NCI-H146 (cell line): ENCODE measurements at places on chromosomes 11 and 22.

DNA sequence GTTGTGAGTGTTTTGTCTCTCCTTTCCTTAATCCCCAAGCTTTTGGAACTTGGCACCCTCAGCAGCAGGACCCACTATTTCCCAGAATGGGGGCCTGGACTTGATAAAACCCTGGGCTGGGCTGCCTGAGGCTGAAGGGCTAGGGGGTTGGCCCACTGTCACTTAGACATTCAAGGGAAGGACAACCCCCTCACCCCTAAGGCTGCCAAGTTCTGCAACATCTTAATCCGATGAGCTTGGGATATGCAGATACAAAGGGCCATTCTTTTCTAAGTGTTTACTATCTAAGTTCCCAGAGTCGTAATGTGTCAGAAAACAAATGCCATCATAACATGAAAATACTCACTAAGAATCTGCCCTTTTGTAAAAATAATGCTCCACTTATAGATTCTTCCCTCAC is 42.9 kb downstream of the IRAG1 start:
- DNase-seq: no peak

- peak; percentile 28 for DNase-seq
Measured at GRCh38 chr11:20668131-20668809, 1.1 kb upstream of the NELL1 start.

DNA sequence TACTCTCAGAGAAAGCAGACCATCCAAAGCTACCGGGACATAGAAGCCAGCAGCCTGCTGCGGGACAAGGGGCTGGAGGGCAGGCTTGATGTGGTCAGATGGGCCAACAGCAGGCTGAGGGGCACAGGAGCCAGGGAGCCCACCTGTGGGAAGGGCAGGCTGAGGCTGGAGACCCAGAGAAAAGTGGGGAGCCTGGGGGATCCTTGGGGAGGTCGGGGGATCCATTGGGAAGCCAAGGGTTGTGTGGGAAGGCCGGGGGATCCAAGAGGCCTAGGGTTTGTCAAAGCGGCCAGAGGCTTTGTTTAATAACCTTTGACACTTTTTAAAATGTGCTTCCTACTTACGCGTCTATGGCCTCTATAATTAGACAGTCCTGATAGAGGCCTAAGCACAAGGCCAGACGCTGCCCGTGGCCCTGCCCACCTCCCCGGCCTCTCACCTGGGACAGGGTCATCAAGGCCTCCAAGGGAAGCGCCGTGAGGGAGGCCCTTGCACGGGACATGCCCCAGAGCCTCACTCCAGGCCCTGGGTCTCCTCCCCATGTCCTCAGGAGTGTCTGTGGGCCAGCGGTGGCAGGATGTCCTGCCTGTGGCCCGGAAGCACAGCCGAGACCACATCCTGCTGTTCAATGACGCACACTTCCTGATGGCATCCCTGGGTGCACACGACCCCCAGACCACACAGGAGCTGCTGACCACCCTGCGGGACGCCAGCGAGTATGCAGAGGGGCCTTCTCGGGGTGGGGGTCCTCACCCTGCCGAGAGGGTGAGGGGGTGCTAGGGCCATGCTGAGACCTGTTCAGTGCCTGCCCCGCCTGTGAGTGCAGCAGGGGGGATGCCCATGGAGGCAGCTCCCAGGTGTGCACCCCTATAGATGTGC is 8.6 kb upstream of the GTSE1 start:
- no peak for DNase-seq

- DNase-seq: no peak
Measured at GRCh38 chr22:50243685-50244419, 971 bp downstream of the TUBGCP6 start.

DNA sequence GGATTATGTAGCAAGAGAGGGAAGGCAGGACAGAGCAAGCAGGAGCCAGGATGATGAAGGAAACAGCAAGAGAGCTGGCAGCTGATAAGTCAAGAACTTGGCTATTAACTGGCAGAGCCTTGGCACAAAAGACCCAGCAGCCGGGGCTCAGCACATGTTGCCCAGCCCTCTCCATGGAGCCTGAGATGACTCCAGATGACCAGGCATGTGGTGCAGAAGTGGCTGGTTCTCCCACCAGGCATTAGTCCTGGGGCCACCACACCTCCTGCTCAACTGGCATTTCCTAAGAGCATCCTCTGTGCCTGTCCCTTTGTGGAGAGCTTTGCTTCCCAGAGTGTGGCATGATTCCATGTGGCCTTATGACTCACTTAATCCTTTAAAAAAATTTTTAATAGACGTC is 522.6 kb downstream of the MN1 start:
- DNase-seq: no peak

DNA sequence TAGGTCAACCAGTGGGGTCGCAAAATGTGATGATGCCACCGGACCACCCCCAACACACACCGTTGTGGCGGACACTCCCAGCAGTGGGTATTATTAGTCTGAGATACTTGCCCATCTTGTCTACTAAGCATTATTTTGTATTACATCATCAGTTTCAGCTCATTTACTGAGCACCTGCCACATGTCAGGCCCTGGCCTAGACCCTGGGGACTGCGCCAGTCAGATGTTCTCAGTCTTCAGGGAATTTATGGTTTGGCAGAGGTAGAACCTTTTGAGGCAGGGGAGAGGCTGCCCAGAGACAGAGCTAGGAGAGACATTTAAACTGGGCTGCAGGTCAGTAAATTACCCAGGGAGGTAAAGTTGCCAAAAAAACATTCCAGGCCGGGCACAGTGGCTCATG is 43.1 kb upstream of the GCAT start:
- no peak for DNase-seq

- no peak for DNase-seq
Measured at GRCh38 chr11:95585752-95586077, 203.9 kb downstream of the FAM76B start.

GRCh38 chr11:11665407-11665806 is 43.6 kb upstream of the GALNT18 start:
- DNase-seq: no peak

- peak; percentile 27 for DNase-seq
Measured at GRCh38 chr22:27405672-27406388, 395.7 kb downstream of the MN1 start.

DNA sequence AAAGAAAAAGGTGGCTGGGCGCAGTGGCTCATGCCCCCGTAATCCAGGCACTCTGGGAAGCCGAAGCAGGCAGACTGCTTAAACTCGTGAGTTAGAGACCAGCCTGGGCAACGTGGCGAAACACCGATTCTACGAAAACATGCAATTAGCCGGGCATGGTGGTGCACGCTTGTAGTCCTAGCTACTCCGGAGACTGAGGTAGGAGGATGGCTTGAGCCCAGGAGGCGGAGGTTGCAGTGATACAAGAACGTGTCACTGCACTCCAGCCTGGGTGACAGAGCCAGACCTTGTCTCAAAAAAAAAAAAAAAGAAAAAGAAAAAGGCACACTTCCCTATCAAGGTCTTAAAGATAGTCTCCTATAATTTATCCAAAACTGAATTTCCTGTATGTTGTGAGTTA is 39.4 kb downstream of the DGCR2 start:
- DNase-seq: no peak

DNA sequence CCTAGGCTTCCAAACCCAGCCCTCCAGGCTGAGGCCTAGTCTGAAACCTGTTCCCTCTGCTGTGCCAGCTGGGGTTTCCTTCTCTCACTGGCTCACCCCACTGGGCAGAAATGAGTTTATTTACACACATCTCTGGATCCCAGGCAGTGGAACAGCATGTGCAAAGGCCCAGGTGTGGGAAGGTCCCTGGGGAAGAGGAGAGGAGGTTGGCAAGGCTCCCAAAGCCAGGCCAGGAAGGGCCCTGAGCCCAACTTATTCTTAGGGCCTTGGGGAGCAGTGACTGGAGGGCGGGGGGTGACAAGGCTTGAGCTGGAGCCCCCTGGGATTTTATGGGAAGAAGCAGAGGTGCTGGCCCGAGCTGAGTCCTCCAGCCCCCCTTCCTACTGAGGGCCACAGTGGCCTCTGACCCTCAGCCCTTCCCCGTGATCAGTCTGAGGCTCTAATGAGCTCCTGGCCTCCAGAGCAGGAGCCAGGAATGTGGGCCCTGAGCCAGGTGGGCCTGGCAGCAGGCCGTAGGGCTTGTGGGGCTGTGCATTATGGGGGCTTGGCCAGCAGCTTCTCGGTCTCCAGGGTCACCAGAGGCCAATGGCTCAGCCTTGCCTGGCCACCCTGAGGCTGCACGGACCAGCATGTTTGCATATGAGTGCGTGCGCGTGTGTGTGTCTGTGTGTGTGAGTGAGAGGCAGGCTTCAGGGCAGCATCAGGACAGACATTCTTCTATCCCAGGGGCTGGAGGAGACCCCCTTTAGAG is 2.9 kb downstream of the MYO7A start:
- DNase-seq: no peak

GRCh38 chr11:66509131-66509561 is 1.3 kb upstream of the BBS1 start:
- DNase-seq: no peak

DNA sequence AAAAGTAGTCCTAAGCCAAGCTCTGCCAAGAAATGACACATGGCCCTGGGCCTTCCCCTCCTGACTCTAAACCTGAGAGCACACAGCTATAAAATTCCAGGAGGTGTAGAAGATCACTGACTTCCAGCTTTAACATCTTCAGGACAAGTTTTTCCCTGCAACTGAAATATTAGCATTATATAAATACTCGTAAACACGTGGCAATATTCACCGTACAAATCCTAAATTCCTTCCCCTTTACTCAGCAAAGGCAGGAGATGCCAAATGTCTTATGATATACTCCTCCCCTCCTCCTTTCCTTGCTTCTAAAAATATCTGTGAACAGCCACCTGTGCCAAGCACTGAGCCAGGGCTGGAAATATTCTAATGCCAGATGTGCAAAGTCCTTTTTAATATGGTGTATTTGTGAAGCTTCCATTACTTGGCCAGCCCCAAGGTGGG is 194.0 kb downstream of the LARGE1 start:
- DNase-seq: no peak

GRCh38 chr22:32862936-32863661 is 61.6 kb downstream of the TIMP3 start:
- DNase-seq: no peak

GRCh38 chr11:119169282-119169719 is 776 bp downstream of the NLRX1 start:
- no peak for DNase-seq

- no peak for DNase-seq
Measured at GRCh38 chr11:73126804-73127480, 15.2 kb downstream of the FCHSD2 start.

DNA sequence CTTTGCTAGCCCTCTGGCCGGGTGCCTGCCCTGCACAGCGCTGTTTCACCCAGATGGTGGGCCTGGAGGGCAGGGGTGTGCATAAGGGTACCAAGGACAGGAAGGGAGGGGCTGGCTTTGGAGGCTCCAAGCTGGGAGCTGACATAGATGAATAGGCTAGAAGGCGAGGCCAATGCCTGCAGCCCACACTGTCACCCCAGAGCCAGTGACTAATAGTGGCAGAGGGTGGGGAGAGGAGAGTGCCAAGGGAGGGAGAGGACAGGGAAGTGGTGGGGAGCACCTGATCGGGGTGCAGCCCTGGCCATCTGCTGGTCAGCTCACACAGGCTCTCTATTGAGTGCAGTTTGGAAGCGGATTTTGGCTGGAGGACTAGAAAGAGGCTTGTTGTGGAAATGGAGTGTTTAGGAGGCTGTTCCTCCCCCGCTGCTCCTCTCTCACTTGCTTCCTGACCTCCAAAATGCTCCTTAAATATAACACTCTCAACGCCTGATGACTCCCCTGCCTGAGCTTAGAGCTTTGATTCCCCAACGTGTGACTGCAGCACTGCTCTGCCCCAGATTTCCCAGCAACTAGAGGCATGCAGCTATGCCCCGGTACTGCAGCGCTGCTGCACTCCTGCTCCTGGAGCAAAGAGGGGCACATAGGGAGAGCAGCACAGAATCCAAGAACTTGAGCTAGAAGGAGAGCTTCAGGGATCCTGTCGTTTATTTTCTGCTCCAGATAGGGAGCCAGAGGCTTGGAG is 89.2 kb downstream of the GRAMD1B start:
- no peak for DNase-seq

DNA sequence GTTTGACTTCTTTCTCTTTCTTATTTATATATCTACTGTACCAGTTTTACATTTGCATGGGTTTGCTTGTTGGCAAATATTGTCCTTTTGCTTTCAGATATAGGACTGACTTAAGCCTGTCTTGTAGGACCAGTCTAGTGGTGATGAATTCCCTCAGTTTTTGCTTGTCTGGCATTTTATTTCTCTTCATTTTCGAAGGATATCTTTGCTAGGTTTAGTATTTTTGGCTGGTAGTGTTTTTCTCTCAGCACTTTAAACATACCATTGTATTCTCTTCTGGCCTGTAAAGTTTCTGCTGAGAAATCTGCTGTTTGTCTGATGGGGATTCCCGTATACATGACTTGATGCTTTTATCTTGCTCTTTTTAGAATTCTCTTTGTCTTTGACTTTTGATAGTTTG is 14.2 kb upstream of the ZBED5 start:
- no peak for DNase-seq

DNA sequence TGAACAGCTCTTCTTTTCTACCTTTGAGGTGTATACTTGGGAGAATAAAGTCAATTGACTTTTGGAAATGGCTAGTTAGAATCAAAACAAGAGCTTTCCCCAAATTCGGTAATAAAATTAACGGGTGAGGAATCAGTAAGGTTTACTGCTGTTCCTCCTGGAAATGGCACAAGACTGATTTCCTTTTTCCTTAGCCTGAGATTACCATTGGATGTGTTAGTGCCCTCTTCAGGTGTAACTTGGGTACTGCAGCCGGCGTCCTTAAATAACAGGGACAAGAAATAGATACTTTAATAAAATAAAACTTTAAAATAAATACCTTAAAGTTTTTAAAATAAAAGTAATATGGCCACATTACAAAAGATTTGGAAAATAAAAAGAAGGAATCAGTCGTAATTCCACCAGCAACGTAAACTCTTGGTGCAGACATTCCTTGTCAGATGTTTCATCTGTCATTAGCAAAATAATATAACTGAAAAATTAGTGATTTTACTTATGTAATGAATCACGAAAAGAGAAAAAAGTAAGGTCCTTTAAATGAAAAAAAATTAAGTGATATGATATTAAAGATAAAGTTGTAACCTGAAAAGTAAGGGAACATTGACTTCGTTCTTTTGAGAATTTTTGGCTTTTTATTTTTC is 29.7 kb downstream of the ZFTA start:
- peak; percentile 44 for DNase-seq

DNA sequence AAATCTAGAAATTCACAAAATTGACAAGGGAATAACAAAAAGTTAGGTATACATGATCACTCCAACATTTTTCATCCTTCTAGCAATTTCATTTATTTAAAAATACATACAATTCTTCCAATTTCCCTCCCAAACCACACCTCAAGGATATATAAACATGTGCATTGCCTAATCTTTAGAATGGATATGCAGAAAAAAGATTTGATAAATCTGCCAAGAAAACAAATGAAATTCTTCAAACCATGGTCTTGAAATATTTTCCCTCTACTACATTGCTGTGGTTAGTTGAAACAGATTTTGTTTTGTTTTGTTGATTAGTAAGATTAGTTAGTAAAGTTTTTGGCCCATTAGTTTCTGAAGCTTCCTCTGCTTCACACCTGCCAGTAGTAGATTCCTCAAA is 703.3 kb upstream of the CCDC179 start:
- DNase-seq: no peak

GRCh38 chr11:22460181-22460580 is 122.0 kb downstream of the SLC17A6 start:
- no peak for DNase-seq
